Stimulated activated CD8-positive, alpha-beta memory T cell treated with anti-CD3 and anti-CD28 coated beads, Interleukin-15, amount 100 ng/mL, for 4 hours (primary cell): ENCODE measurements at places on chromosomes 7 and 10.

DNA sequence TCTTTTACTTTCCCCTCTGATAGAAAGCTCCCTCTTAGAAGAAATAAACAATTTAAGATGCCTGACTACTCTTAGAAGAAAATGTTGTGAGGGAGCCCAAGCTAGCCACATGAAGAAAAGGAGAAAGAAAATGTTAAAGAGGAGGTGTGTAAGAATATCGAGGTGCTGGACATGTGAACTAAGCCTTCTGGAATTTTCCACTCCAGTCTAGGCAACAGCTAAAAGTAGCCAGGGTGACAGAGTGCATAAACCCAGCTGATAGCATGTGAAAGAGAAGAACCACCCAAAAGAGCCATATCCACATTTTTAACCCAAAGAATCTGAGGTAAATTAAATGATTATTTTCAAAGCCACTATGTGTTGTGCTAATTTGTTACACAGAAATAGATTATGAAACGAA, 1690.6 kb upstream of the LRRTM3 start:
- no peak for DNase-seq

DNA sequence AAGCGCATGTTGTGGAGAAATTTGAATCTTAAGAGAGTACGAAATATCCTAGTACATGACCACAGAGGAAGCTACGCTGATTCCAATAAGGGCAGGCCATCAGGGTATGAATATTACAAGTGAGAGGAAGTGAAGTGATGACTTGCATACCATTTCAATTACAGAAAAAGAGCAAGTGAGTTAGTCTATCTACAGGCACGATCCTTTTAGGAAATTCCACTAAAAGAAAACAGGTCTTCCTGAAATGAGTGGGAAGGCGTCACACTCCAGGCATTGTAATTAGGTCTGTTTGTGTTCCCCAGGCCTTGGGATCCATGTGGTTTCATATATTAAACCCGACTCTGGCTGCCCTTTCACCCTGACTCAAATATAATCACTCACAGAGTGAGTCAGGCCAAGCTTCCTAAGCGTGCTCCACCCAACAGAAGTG, 152.5 kb downstream of the SEMA3A start:
- no peak for DNase-seq

DNA sequence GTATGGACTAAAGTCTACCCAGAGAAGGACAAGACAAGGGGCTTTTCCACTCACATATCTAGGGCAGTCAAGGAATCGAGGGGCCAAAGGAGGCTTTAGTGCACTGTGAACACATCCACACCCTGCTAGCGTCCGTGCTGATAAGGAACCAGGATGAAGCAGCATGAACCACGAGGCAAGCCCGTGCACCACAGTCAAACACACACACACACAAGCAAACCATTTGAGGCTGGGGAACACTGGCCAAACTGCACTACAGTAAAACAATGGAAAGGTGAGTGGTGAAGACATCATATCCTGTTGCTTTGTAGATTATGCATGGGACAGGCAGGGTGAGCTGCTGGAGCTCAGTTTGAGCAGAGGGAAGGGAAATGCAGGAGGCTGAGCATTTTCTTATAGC, 177.4 kb upstream of the CDCA7L start:
- DNase-seq = no peak

DNA sequence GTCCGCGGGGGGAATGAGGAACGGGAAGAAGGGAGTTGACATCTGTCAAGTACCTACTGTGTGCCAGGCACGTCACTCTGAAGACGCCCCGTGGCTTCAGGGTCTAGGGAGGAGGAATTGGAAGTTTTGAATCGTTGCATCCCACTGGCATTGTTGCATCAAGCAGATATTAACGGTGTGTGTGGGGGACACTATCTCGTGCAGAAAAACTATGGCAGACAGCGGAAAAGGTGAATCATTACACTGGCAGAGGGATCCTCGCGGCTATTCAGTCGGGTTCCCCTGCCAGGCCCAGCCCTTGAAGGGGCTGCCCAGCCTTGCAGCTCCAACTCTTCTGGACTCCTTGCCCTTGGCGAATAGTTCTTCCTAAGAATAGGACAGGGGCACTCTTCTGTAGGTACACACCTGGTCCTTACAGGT, 1.0 kb upstream of the KIAA1549 start:
- DNase-seq = no peak

DNA sequence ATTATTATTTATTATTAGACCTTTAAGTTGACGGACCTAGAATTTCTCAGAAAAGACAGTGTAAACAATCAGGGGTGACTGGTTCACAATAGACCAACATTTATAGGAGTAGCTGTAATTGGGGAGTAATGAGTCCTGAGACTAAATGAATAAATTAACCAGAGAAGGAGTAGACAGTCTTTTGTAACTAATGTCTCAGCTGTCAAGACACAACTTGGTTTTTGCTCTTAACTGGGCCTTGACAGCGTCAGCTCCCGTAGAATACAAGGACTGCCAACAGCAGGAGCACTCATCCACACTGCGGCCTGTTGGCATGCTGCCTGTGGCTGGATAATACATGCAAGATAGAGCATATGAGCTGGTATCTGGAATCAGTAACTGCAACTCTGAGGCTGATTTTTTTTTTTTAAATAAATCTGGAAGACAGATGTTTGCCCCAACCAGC, 123.9 kb downstream of the CACNA2D1 start:
- no peak for DNase-seq

DNA sequence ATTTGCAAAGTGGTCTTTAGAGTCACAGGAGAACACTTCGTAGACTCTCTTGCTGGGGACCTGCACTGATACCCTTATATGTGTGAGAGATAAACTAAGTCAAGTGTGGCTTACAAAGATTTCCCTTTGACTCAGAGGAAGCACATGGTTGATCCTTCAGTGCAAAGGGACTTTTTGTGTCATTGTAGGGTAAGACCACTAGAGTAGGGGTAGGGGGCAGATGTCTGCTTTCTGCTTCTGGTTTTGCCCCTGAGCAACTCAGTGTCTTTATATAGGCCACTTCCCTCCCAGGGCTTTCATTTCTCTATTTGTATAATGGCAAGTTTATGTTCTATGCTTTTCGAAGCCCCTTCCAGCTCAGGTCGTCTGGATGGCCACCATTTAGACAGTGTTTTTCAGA, 281.7 kb downstream of the SORCS3 start:
- DNase-seq = no peak

- DNase-seq = no peak
Measured at GRCh38 chr10:24381235-24382010, 172.5 kb downstream of the KIAA1217 start.
